Hepatocyte (in vitro differentiated cells): ENCODE measurements at places on chromosomes 2 and 18. TPM values are rescaled to one million over a fixed set of nuclear protein-coding genes. Genes with fewer than 3 reads are reported as not detected.

DNA sequence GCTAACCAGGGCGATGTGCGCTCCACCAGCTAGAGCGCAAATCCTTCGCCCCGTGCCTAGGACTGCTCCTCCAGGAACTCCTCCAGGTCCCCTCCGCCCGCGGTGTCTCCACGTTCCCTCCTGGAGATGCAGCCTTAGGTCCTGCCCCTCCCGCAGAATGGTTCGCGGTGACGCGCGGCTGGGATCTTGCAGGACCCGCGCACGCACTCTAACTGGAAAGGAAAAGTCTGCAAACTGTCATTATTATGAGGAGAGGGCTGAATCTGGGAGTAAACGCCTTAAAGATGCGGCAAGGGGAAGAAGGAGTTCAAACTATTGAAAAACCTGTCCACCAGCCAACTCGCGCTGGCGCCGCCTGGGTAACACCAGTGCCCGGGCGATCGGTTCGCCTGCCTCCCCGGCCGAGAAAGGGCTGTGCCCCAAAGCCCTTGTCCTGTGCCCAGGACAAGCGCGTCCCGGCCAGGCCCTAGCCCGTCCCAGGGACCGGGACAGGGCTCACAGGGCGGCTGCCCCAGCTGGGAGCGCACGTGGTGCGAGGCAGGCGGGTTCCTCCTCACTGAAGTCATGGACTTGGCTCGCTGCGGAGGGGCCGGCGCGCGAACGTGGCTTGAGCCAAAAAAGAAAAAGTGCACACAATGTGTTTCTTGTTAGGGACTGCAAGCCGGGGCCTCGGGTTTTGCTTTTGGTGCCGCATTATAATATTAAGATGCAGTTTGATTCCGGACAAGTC is 5.5 kb upstream of the ID2 start:
- H3K4me1 ChIP-seq: peaks cover 37% of the 10 kb centered on the region
- no peaks in the 10 kb centered on the region for H3K36me3 ChIP-seq
- DNase-seq: peak; percentile 85
- H3K27me3 ChIP-seq: no peaks in the 10 kb centered on the region
- no peak overlapping the region for H3K4me3 ChIP-seq

DNA sequence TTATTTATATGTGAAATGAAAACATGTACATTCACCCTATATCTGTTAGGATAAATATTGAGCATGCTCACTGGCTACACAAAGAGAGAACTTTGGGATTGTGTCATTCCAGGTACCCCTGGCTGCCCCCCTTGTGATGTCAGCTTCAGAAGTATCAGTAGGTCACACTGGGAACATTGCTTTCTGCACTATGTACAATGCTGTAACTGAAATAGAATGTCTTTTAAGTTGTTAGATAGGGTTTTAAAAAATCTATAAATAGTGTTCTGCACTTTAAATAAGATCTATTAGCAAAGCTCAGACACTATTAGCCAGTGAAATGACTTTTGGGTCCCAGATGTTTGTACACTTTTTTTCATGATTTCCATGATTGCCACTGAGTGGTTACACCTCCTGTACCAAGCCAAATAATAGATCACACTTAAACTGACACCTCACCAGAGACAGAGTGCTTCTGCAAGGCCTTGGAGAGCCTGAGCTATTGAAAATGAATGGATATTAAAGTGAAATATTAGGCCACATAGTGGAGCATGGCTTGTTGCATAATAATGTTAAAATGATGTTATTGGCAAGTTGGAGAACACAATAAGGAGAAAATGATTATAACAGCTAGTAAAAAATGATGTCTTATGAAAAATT is 297.0 kb upstream of the NXPH2 start:
- no peak overlapping the region for H3K27ac ChIP-seq
- no peak overlapping the region for H3K4me3 ChIP-seq
- no peaks in the 10 kb centered on the region for H3K27me3 ChIP-seq

DNA sequence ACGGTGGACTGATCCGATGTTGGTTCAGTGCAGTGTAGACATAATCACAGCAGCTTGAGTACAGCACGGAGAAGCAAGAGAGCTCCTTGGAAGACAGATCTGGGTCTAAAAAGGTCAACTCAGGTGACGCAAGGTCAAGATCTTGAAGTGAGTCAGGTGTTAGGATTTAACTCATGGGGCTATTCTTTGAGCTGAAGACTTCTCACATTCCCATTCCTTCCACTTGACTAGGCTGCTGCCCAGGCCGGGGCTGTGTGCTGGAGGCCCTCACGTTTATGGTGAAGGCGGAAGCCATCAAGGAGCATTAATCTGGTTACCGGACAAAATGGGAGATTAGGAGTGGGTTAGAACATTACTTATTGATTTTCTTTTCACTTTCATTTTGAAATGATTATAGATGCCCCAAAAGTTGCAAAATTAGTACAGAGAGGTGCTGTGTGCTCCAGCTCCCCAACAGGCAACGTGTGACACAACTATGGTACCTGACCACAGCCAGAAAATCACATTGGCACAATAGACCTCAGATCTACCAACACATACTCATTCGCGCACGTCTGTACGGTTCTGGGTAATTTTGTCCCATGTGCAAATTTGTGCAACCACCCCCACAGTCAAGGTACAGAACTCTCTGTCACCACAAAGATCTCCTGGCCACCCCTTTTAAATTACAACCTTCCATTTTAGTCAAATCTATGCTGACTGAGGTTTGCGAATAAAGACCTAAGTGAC is 77.6 kb upstream of the SEC11C start:
- H3K36me3 ChIP-seq: no peaks in the 10 kb centered on the region
- peaks cover 10% of the 10 kb centered on the region for H3K4me1 ChIP-seq

Gene MTCL1
- total RNA-seq: 16.5 and 19.7 TPM in 2 replicates

- no peak overlapping the region for H3K4me3 ChIP-seq
- H3K27ac ChIP-seq: no peak overlapping the region
- H3K27me3 ChIP-seq: no peaks in the 10 kb centered on the region
- H3K4me1 ChIP-seq: no peaks in the 10 kb centered on the region
Observed at GRCh38 chr18:55732227-55733106, 144.5 kb upstream of the TCF4 start.

- peaks cover 7% of the 10 kb centered on the region for H3K36me3 ChIP-seq
- H3K4me3 ChIP-seq: no peak overlapping the region
- no peak for DNase-seq
- H3K4me1 ChIP-seq: peaks cover 4% of the 10 kb centered on the region
Observed at GRCh38 chr2:177221970-177222369, 9.4 kb downstream of the HNRNPA3 start.

Gene ICOS
- 0.08 and 0.10 TPM in 2 replicates for total RNA-seq

Gene TFCP2L1
- 2.2 and 2.5 TPM in 2 replicates for total RNA-seq

Gene SPR
- 44.8 and 48.3 TPM in 2 replicates for total RNA-seq

Gene NEU4
- total RNA-seq: 6.8 and 9.3 TPM in 2 replicates

- H3K4me3 ChIP-seq: no peak overlapping the region
- DNase-seq: peak; percentile 54
- H3K27me3 ChIP-seq: no peaks in the 10 kb centered on the region
- peak overlapping the region; percentile 50 for H3K27ac ChIP-seq
- H3K4me1 ChIP-seq: peaks cover 14% of the 10 kb centered on the region
Observed at GRCh38 chr2:33620-34019, 12.7 kb downstream of the FAM110C start.

Gene FSHR
- 0.20 and 0.68 TPM in 2 replicates for total RNA-seq

DNA sequence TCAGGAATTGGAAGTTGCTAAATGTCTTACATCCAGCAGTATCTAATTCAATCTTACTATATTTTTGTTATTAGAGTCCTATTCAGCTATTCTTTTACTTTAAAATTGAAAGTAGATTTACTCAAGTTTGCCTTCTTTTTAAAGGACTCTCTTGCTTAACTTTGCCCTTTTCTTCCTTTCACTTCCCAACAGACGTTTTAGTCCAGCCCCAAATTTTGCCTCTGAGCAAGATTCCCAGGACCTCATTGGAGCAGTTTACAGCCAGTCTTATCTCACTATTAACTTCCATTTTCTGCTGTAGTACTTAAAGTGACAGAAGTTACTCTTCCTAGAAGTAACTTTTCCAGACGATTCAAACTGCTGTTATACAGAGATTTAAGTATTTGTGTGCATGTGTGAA is 1.7 kb upstream of the PRKD3 start:
- peak overlapping the region; percentile 81 for H3K27ac ChIP-seq
- no peaks in the 10 kb centered on the region for H3K36me3 ChIP-seq
- no peaks in the 10 kb centered on the region for H3K27me3 ChIP-seq
- H3K4me1 ChIP-seq: peaks cover 7% of the 10 kb centered on the region
- peak; percentile 63 for DNase-seq
- H3K4me3 ChIP-seq: peak overlapping the region; percentile 6

DNA sequence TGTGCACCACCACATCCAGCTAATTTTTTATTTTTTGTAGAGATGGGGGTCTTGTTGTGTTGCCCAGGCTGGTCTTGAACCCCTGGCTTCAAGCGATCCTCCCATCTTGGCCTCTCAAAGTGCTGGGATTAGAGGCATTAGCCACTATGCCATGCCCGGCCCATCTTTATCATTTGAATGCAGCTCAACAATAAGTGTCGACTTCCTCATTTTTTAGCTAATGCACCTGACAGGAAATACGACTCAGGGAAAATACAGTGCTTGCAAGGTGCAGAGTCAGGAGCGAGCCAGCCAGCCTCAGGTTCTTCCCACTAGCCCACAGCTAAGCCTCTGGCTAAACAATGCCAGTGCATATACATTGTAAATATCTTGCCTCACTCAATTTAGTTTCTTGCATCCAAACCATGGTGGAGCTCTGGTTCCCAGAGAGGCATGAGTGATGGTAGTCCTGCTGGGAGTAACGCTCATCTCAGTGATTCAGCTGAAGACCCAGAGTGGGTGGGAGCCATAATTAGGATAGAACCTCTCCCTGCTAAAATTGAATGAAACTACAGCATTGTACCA is 135.0 kb downstream of the TGIF1 start:
- H3K4me3 ChIP-seq: no peak overlapping the region
- no peaks in the 10 kb centered on the region for H3K27me3 ChIP-seq
- no peaks in the 10 kb centered on the region for H3K36me3 ChIP-seq
- no peaks in the 10 kb centered on the region for H3K4me1 ChIP-seq
- DNase-seq: no peak

DNA sequence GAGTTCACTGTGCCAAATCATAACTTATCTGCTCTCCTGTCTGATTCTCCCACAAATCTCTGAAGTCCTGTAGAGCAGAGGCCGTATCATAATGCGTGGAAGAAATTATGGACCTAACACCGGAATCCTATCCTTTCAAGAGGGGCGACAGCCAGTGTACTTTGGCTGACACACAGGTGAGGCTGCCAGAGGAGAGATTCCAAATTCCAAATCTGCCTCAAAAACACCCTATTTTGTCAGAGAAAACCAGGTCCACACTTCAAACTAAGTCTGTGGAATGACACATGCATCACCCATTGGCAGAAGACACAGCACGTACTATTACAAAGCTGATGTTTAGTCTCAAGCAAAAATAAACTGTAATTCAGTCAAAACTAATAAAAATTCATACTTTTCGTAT is 139.2 kb upstream of the PID1 start:
- H3K27ac ChIP-seq: peak overlapping the region; percentile 95
- H3K4me3 ChIP-seq: no peak overlapping the region
- H3K27me3 ChIP-seq: no peaks in the 10 kb centered on the region
- H3K36me3 ChIP-seq: no peaks in the 10 kb centered on the region
- H3K4me1 ChIP-seq: peaks cover 16% of the 10 kb centered on the region
- no peak for DNase-seq

- no peaks in the 10 kb centered on the region for H3K36me3 ChIP-seq
- no peak overlapping the region for H3K27ac ChIP-seq
- H3K27me3 ChIP-seq: no peaks in the 10 kb centered on the region
- H3K4me3 ChIP-seq: no peak overlapping the region
Observed at GRCh38 chr2:215811409-215812345, 201.7 kb downstream of the MREG start.

Gene ACADL
- total RNA-seq: 0.52 and 2.1 TPM in 2 replicates

- no peak overlapping the region for H3K27ac ChIP-seq
- peaks cover 28% of the 10 kb centered on the region for H3K4me1 ChIP-seq
- H3K4me3 ChIP-seq: no peak overlapping the region
- no peaks in the 10 kb centered on the region for H3K27me3 ChIP-seq
Observed at GRCh38 chr2:47083886-47084687, 71.0 kb downstream of the STPG4 start.
